Suprapubic skin (tissue), 4 donors: ENCODE measurements at places on chromosomes 16 and 17.
A peak's percentile ranks its signal among the peaks of the same experiment; 100 is the strongest.

DNA sequence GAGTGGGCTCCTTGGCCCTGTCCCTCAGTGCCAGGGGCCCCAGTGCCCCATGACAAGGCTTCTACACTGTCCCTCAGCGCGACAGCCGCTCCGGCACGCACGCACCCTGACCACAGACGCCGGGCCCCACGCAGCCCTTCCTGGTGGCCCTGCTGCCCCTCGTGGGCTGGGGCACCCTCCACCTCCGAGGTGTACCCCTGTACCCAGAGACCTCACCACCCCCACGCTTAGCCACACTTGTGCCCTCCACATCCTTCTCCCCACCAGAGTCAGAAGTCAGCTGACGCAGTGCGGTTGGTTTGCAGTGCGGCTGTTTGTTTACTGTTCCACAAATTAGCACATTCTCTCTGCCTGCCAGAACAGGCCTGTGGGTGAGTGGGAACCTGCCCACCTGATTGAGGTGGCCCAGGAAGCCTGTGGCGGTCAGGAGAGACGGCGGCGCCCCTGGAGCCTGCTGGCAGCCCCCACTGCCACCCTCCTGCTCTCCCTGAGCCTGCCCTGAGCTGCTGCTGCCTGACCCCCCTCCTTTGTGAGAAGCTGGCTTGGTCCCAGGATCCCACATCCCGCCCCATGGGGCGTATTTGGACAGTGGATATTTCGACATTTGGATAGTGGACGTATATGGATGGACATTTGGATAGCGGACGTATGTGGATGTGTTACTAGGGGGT, 38.0 kb upstream of the CDH15 start:
- no peak for DNase-seq

GRCh38 chr16:24769806-24770205, 40.4 kb downstream of the TNRC6A start:
- DNase-seq = no peak

- DNase-seq = peak; percentile 52
These were observed 19.7 kb downstream of the PITPNM3 start for GRCh38 chr17:6536566-6537065.

DNA sequence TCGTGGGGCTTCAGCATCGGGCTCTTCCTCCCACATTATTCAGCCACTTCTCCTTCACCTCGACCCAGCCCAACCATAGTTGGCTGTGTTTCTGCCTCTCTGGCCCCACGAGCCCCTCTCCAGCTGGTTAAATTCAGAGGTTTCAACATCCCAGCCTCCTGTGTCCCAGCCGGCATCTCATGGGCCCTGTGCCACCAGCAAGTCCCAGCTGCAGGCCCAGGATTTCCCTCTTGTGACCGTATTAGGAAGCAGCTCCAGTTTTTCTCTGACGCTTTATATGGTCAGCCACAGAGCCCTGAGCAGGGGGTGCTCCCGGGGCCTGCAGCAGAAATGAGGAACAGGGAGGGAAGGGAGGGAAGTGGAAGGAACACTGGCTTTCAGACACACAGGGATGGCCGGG, 27.4 kb downstream of the MYH11 start:
- DNase-seq = peak; percentile 64

GRCh38 chr17:78391051-78391431, 12.6 kb downstream of the PGS1 start:
- DNase-seq = no peak
